ENCODE measurements at places on chromosomes 5 and 9.
A peak's percentile ranks its signal among the peaks of the same experiment; 100 is the strongest.

- no peak for DNase-seq
Observed at GRCh38 chr9:135448663-135449100, 30.9 kb upstream of the PPP1R26 start.

DNA sequence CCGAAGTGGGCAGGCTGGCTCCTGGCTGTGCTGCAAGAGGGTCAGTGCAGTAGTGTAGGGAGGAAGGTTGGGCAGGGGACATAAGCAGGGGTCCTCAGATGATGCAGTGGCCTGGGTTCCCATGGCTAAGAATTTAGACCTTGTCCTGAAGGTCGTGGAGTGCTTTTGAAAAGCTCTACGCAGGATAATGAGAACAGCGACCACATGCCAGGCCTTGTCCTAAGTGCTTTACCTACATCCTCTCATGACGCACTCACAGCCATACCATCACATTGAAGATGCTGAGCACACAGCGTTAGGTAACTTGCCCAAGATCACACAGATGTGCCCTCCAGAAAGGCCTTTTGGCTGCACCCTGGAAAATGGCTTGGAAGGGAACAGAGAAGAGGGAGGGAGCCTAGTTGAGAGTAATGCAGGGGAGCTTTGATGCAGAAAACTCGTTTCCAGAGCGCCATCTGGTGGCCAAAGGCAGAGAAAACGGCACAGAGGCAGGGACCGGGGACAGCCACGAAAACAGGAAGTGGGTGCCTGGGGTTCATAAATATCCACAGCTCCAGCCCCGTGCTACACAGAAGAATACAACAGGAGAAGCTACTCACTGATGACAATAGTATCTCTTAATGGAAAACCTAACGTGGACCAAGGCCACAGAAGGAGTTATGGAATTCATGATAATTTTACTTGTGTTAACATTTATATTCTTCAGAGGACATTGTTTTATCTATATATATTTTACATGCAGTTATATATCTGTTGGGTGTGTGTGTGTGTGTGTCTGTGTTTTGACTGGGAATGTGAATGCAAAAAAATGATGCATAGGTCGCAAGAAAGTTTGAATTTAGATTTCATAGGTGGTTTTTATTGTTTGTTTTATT, 2.7 kb upstream of the PCDH12 start:
- peak; percentile 88 for DNase-seq

DNA sequence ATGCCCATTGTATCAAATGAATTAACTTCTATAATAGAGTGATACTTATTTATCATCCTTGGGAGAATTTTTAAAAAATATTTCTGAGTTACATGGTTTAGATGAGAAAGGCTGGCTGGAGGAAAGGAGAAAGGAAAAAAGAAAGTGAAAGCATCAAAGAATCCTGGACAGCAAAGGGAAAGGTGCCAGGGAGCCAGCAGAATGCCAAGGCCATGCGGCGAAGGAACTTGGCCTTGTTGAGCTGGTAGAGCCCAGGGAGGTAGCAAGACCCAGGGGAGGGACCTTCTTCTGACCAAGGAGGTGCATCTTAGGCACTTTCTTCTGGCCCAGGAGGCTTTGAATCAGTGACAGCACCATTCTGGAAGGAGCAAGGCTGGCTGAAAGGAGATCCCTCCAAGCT, 240.5 kb downstream of the ENC1 start:
- no peak for DNase-seq

GRCh38 chr9:71602652-71603051, 165.7 kb downstream of the CEMIP2 start:
- no peak for DNase-seq

DNA sequence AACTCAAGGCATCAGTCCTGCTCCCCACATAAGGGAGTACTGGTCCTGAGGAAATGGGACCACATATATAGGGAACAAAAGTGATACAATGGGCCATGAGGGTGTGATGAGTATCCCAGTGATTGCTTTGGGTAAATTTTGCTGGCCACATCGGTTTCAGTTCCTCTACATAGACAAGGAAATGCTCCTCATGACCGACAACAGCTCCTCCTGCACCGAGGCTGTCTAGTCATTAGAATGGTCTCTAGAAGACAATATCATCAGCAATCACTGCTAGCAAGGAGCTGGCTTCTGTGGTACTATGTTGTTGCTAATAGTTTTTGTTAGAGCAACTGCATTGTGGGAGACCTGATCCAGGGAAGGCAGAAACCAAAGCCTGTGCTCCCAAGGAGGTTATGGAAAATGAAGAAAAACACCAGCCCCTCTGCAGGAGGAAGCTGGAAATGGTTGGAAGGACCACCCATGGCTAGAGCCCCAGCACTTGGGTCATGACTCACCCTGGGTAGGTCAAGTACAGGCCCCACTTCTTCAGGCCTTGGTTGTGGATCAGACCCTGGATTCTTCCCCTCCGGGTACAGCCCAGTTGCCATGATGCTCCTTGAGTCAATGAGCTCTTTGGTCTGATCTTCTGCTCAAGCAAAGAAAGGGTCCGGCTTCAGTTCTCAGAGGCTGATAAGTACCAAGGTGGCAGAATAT, 3.4 kb upstream of the CTSL start:
- no peak for DNase-seq

DNA sequence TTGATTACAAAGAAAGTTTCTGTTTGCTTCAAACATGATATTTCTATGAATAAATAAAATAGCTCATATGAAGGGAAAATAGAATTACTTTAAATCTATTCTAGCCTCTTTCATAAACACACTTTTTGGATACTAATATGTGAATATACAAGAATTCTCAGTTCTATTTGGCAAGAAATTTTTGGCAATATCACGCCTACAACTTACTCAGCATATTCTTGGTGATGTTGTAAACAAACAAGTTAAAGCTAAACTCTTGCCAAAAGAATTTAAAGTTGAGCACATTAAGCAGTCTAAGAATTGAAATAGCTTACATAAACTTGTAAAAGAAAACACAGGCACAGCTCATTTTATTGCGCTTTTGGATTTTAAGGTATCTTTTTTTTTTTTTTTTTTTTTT, 209.8 kb downstream of the CDH12 start:
- DNase-seq: no peak

- DNase-seq: no peak
Observed at GRCh38 chr5:96081276-96081858, 119.7 kb upstream of the ELL2 start.

GRCh38 chr9:28801144-28801799, 1228.0 kb upstream of the C9orf72 start:
- DNase-seq: no peak

GRCh38 chr5:174532455-174533453, 191.6 kb upstream of the MSX2 start:
- DNase-seq: peak; percentile 75

DNA sequence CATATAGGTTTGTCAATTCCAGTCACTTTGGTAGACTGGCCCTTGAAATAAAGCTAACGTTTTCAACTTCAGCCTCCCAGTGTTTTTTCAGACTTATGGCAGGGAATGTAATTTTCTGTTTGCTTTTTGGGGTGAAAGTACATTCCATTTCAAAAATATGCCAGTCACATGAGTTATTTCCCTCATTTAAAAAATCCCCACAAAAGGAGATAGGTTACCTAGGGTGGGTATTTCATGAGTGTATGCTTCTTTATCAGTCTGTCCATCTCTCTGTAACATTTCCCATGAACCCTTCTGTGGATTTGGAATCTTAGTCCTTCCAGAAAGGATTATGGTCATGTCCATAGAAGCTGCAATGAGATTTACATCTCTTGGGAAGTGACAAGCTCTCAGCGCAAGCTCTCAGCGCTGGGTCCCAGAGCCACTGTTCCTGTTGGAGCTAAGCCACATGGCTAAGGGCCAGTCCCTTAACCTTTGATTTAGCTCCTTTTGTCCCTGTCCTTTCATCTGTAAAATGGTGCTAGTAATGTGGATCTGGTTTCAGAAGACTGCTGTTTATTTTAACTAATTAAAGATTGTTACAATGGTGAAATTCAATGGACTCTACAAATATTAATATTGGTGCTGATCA, 294.9 kb downstream of the NR3C1 start:
- no peak for DNase-seq

DNA sequence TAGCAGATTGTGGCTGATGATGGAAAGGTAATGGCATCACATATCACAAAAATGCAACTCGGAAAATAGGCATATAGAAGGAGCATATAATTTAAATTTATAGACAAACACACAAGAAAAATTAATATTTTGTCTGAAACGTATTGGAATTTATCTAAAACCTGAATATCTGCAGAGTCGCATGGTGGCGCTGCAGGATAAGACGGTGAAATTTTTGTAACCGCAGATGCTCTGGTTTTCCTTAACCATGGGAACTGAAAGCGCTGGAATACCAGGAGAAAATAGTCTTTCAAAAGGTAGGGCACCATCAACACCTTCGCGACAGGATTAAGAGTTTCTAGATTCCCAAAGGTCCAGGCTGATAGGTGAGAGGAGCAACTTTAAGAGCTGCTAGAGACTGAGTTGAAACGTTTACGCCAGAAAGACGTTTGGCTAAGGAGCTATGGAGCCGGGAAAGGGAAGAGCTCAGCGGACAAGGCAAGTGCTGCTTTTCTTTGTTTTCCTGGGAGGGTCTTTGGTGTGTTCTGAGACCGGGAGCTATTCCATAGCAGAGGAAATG, 11.0 kb upstream of the PCDHB15 start:
- DNase-seq: peak; percentile 47

DNA sequence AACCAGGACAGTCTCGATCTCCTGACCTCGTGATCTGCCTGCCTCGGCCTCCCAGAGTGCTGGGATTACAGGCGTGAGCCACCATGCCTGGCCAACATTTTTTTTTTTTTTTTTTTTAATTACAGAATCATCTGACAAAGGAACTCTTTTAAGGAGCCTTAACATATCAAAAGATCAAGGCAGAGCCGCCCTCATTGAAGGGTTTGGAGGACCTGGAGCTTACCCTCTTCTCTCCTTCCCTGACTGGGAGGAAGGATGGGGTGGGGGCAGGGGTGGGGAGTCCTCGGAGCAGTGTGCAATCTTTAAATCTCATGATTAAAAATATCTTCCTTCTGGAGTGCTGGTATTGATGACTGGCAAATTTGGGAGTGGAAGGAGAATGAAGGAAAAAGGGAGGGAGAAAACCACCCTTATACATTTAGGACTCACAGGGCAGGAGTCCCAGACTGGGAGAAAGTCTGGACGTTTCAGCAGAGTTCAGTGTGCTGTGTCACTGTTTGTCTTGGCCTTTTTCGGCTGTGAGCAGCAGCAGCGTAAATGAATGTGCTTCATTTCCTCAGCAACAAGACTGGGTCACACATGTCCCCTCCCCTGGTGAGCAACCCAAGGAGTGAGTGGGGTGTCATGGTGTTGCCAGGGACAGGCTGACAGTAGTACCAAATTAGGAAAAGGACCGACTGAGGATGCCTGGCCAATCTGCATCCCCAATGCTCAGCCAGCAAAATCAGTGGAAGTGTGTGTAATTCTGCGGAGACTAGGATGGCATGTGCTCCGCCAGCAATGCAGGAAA, 115.3 kb upstream of the BNC2 start:
- DNase-seq: no peak

- no peak for DNase-seq
Observed at GRCh38 chr9:93240891-93241334, 57.0 kb downstream of the WNK2 start.

GRCh38 chr9:124110307-124110915, 98.8 kb downstream of the LHX2 start:
- peak; percentile 81 for DNase-seq

DNA sequence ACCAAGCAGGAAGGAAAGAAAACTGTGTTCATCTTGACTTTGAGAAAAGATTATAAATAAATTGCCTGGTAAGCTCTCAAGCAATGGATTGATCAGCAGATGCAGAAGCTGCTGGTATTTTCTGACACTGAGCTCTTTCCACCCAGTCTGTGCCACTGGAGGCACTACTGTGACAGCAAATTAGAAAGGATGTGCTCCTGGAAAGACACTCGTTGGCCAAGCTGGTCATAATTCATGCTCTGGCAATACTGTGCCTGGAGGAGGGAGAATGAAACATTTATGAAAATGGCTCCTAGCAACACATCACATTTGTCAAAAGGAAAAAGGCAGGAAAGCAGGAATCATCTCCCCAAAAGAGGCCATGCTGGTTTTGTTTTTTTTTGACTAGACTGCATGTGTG, 84.2 kb downstream of the CAVIN4 start:
- no peak for DNase-seq

- DNase-seq: no peak
Observed at GRCh38 chr9:8390571-8390970, 591.0 kb upstream of the DMAC1 start.

GRCh38 chr5:51651889-51652288, 268.6 kb downstream of the ISL1 start:
- DNase-seq: no peak

DNA sequence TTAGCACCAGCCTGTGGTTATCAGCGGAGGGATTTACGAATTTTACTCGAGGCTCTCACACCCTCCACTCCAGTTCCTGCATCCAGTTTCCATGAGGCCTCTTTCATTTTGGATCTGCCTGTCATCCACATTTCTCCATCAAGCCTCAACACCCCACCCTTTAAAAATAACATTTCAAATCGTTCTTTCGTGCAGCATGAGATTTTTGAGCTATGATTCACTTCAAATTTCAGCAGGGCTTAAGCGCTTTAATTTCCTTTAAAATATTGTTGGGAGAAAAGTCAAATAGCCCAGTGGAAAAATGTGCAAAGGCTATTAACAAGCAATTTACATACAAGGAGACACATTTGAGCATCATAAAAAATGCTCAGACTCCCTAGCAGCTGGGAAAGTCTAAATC, 103.2 kb downstream of the MSX2 start:
- DNase-seq: no peak

GRCh38 chr9:105881654-105882349, 187.5 kb downstream of the TMEM38B start:
- DNase-seq: peak; percentile 86

DNA sequence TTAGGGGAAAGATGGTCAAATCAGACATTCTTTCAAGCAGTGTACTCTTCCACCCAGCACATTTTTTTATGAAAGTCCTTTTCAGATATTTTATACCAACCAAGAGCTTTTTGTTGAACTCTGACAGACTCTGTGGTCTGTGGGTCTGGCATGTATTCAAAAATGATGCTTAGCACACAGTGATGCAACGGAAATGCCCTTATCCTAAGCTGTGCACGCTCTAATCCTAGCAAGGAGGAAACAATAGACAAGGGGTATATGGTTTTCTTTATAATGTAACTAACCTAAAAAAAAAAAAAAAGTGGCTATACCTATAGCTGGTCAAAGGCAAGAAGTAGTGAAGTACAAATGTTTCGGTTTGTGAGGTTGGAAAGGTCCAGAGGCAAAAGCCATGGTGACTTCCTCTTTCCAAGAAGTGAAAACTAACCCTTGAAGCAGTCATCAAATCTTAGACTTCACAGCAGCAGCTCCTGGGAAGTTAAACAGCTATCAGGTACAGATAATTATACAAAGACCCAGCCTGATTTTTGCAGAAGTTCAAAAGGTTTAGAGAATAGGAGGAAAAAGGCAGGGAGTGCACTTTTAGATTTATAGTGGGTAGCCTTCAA, 82.5 kb downstream of the SEMA6A start:
- no peak for DNase-seq

All from WTC11 (cell line).